ENCODE measurements at places on chromosomes 6 and 20.

- DNase-seq, result no peak
Observed at GRCh38 chr6:159450815-159451465, 242.1 kb downstream of the SOD2 start.

DNA sequence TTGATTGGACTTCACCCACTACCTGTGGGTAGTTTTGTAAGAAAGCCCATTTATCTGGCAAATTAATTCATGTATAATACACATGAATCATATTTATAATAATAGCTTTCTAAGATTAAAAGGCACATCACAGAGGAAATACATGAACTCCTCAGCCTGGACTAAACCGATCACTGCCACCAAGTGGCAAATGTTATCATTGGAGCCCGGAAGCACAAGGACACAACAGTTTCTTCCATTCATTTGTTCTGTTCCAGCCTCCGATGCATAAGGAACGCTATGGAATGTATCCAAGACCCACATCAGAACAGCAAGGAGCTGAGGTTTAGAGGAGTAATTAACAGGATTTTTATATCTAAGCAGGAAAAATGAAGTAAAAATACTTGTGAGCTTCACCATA lies 13.9 kb upstream of the IPCEF1 start:
- no peak for DNase-seq

- DNase-seq, result no peak
Observed at GRCh38 chr20:8964959-8965562, 103.8 kb upstream of the PLCB4 start.

- no peak for DNase-seq
Observed at GRCh38 chr6:140677781-140678528, 1303.5 kb upstream of the CITED2 start.

GRCh38 chr20:39326050-39326449 lies 363.9 kb downstream of the DHX35 start:
- no peak for DNase-seq

GRCh38 chr6:153129873-153130514 lies 1.1 kb downstream of the RGS17 start:
- DNase-seq, result no peak

DNA sequence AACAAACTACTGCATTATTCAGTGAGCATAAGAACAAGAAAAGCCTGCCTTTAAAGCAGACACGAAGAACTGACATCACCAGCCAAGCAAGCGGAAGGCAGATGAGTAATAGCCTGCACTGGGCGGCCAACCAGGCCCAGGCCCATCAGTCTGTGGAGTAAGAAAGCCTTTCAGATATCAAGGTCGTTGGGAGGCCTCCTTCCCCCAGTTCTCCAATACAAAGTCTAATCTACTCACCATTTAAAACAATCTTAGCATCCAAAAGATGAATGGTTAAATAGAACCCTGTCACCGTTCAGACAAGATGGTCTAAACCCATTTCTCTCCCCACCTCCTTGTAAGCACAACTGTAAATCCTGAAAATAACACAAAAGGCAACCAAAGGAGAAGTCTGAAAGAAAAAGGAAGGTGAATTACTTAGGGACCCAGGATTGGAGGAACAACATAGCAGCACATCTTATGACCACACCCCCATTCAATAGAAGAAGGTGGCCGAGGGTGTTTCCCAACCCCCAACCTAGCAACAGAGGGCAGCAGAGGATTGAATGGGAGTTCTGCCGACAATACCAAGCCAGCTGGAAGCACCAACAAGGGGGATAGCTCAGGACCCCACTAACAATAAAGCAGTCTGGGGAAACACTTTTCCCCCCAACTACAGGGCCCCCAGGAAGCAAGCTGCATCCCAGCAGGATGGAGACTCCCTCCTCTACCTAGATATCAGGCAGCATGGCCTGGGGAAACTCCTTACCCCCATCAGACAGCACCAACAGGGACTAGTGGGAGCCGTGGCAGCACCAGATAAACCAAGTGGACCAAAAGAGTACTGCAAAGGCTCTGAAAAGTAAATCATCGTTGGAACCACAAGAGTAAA lies 67.9 kb downstream of the ZHX3 start:
- no peak for DNase-seq

DNA sequence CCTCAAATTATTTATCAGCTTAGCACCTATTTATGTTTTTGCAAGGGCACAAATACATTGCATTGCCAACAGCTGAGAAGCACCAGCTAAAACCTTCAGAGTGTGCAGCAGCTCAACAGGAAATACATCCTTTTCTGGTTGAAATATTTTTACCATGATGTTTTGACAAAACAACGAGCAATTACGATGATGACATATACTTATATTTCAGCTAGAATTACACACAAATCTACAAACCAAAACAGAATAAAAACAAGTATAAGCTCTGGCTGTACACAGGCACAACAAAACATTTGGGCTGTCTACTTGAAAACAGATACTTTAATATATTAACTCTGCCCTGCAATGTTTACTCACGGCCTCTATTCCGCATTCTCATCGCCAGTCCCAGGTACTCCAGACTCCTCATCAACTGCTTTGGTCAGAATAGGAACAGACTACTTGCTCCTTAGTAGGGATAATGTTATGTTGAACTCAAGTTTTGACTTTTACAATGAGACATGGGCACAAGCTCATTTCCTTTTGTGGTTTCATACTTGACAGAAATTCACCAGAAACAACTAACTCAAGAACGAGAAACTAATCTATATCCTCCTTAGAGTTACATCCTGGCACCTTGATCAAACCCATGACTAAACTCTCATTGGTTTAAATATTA lies 377.6 kb downstream of the ESR1 start:
- no peak for DNase-seq

- no peak for DNase-seq
Observed at GRCh38 chr6:81774542-81774941, 22.1 kb upstream of the TENT5A start.

DNA sequence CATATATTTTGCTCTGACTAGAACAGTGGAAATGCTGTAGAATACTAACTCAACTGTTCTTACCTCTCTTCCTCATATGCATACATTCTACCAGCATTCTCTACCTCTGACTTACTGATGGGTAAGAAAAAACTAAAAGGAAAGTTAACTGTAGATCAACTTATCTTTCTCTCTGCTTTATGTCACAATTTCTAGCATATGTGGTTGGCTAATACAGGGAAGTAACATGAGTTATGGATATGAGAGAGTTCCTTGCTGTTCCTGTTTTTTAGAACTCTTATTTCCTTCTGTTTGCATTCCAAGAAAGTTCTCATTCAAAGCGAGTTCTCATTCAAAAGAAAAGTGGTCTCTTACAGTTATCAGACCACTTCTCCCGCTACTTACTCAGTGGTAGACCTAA lies 226.8 kb upstream of the SGK1 start:
- DNase-seq, result no peak

DNA sequence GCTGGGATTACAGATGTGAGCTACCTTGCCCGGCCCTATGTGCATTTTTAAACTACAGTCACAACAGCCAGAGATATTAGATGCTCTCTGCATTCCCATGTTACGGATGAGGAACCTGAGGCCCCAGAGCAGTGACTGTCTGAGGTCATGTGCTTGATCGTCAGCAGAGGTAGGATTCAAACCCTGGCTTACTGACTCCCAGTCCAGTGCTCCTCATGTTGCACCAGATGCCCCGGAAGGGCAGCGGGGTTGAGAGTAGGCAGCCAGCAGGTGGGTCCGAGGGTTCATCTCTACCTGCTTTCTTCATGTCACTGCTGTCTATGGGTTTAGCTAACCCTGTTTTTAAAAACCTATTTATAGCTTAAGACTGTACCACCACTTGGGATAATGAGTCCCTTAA lies 9.3 kb upstream of the ZNF335 start:
- DNase-seq, result no peak

DNA sequence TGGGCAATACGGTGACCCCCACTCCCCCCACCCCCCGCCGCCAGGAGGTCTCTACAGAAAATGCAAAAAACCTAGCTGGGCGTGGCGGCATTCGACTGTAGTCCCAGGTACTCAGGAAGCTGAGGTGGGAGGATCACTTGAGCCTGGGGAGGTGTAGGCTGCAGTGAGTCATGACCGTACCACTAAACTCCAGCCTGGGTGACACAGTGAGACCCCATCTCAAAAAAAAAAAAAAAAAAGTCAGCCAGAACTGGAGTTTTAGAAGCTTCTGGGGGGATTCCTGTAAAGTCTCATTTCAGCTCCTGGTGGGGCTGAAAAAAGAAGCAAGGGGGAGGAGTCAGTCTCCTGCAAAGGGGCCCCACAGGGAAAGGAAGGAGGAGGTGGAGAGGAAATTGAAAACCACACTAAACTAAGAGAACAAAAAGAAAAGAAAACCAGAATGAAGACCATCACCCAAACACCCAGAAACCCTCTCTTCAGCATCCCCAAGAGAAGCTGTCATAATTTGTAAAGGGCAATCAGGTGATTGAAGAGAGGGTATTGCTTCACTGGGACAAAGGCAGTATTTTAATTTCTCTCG lies 50.4 kb downstream of the NOL4L start:
- no peak for DNase-seq

GRCh38 chr20:921068-921467 lies 4.9 kb upstream of the ANGPT4 start:
- no peak for DNase-seq

DNA sequence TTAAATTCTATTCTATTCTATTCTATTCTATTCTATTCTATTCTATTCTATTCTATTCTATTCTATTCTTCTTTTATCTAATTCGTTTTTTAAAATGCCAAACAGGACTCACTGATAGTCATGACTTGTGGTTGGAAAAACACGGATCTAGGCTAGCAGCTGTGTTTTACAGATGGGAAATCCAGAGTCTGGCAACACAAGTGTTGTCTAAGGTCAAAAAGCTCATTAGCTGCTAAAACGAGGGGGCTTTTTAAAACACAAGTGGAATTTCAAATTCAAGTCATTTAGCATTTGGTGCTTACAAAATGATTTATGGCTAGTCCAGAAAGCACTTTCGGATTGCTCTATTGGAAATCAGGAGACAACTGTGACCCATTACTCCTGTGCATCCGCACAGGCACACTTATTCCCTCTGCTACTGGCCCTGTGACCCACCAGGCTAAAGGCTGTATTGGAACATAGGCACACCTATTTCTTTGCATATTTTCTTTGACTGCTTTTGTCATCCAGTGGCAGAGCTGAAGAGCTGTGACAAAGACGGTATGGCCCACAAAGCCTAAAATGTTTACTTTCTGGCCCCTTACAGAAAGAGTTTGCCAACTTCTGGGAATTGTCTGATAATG lies 17.8 kb upstream of the MLIP start:
- no peak for DNase-seq

GRCh38 chr6:71252960-71253359 lies 35.7 kb upstream of the OGFRL1 start:
- no peak for DNase-seq

GRCh38 chr6:11525468-11526155 lies 11.9 kb upstream of the TMEM170B start:
- no peak for DNase-seq

- no peak for DNase-seq
Observed at GRCh38 chr6:43339168-43339567, 30.3 kb downstream of the ZNF318 start.

GRCh38 chr6:75460681-75461080 lies 32.9 kb downstream of the FILIP1 start:
- DNase-seq, result no peak

DNA sequence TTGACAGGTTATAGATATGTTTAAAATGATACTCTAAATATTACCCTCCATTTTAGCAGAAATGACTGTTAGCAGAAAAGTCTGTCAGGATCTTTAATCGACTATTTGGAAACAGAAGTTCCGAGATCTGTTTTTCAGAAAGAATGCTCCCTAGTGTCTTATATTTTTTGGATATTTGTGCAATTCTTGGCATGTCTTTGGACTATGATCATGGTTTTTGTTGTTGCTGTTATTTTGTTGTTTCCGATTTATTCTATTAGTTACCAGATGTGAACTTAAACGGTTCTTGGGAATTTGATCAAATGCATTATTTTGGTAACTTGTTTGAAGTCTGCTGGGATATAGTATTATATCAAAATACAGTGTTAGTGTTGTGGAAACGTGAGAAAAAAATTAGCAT lies 106.4 kb upstream of the CEP162 start:
- DNase-seq, result no peak

DNA sequence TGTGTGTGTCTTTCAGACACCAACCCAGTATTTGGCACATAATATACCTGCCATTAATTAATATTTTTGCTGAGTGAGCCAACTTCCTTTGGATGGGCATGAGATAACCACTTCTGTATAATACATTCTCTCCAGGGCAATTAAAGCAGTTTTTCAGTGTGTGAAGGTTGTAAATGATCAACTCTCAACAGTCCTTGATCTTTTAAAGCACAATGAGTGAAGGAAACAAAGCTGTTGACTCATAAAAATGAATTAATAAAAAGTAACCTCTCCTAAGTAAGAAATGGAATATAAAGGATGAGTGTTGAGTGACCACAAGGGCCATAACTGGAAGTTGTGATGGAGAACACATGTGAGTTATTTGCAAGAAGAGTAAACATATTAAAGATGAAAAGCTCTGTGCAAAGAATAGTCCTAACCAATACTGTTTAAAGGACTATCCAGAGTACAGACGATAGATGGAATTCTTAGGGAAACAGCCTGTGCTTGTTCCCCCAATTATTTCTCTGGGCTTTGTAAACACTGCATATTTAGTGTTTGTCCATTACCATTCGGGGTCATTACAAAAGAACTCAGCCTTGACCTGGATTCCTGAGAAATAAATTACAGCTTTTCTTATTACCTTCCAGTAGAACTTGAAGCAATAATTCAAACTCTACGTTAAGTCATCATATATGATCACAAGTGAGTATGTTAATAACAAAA lies 446.2 kb downstream of the PLCB1 start:
- no peak for DNase-seq

GRCh38 chr20:22501566-22502344 lies 82.6 kb downstream of the FOXA2 start:
- no peak for DNase-seq

- DNase-seq, result no peak
Observed at GRCh38 chr6:24933266-24933665, 2.5 kb downstream of the RIPOR2 start.

- no peak for DNase-seq
Observed at GRCh38 chr20:31707994-31708735, 14.5 kb downstream of the BCL2L1 start.

- no peak for DNase-seq
Observed at GRCh38 chr20:64176971-64177370, 12.7 kb downstream of the MYT1 start.

DNA sequence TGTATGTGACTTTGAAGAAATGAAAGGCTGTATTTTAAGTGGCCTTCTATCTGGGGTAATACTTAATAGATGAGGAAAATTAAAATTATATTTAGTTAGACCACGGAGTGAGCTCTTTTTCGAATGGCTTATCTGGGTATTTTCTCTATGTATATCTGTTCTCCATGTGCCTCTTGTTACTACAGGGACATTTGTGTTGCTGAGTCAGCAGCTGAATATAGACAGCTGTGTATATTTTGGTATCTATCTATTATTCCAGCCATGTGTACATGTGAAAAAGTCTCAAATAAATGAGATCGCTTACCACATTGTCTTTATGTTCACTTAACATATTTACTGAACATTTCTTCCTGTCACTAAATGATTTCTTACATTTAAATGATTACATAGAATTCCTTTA lies 57.2 kb downstream of the TMEM200A start:
- no peak for DNase-seq

- DNase-seq, result no peak
Observed at GRCh38 chr20:58432186-58432954, 43.3 kb downstream of the VAPB start.

- DNase-seq, result no peak
Observed at GRCh38 chr6:143333749-143334520, 116.6 kb downstream of the ADAT2 start.

GRCh38 chr20:61704661-61705060 lies 361.0 kb downstream of the TAF4 start:
- DNase-seq, result no peak
